ENCODE measurements at places on chromosomes 1 and 21.

DNA sequence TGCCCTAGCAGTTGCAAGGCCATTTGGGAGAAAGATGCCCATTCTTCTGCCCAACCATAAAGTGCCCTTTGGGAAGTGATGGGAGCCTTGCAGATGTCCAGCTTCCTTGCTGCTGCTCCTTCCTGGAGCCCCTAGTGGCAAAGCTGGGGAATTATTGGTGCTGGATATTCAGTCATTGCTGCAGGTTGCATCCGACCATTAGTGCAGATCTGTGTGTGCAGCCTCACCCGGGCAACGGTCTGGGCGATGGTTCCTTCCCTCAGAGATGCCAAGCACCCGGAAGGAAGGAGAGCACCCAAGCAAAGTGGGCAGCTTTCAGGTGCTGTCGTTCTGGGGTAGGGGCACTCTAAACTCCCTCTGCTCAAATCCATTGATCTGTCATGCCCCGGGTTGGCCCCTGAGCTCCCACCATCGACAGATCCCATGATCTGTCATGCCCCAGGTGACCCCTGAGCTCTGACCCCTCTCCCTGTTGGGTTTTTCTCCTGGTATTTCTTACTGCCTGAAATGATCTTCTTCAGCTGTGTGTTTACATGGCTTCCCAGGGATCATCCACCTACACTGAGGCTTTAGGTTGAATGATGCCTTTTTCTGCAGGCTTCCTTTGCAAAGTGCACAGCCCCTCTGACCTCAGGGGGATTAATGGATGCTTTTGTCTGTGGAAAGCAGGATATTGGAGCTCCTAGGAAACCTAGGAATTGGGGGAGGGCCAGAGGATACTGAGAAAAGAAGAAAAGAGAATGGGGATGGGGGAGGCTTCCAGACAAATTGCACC lies 467.5 kb downstream of the PTPRU start:
- DNase-seq, result no peak

DNA sequence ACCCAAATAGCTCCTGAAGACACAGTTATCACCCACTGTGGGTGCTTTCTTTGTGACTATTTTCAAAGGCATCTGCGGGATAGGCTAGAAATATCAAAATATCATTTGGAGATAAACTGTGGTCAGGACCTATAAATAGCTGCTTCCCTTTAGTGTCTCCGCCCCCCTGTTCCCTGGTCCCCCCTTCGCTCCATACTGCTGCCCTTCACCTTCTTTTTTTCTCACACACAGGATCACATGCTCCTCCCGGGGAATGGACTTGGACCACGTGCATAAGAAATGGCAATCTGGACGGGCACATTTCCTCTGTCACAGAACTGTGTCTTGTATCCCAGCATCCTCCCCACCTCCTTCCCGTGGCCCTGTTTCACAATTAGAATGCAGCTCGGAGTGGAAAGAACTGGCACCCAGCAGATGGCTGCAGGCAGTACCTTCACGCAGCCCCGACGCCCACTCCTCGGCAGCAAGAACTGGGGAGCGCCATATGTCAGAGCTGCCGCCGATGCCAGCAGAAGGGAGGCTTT lies 68.8 kb upstream of the SSX2IP start:
- peak; percentile 7 for DNase-seq

DNA sequence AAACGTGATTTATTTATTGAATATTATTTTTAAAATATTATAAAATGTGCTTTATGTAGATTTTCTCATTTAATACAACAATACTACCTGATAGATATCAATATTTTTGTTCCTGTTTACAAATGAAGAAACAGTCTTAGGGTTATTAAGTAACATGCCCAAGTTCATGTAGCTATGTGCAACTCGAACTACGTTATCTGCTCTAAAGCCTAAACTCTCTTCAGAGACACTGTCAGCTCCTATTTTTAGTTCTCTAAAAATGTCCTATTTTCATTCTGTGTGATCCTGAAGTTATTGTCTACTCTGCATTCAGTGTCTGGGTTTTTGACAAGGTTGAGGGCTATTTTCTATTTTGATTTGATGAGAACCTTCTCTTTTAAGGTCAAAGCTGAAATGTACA lies 550.1 kb upstream of the B3GALT2 start:
- DNase-seq, result no peak

DNA sequence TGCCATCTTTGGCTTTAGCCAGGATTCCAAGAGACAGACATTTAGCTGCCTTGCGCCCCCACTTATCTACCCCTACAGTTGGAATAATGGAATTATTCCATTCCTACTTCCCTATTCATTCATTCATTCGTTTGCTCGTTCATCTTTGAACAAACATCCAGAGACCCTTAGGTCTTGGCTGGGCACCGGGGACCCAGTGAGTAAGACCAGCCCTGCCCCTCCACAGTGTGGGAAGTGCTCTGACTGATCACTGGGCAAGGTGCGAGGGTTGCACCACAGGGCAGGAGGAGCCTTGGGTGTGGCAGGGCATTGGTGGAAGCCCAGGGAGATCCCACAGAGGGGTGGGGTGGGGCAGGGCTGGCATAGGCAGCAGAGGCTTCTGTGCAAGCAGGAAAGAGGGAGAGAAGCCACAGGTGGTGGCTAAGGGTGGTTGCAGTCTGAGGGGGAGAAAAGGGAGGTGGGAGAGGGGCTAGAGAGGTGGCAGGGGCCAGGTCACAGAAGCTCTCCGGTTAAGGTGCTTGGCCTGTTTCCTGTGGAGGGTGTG lies 35.0 kb upstream of the TMEM61 start:
- no peak for DNase-seq

DNA sequence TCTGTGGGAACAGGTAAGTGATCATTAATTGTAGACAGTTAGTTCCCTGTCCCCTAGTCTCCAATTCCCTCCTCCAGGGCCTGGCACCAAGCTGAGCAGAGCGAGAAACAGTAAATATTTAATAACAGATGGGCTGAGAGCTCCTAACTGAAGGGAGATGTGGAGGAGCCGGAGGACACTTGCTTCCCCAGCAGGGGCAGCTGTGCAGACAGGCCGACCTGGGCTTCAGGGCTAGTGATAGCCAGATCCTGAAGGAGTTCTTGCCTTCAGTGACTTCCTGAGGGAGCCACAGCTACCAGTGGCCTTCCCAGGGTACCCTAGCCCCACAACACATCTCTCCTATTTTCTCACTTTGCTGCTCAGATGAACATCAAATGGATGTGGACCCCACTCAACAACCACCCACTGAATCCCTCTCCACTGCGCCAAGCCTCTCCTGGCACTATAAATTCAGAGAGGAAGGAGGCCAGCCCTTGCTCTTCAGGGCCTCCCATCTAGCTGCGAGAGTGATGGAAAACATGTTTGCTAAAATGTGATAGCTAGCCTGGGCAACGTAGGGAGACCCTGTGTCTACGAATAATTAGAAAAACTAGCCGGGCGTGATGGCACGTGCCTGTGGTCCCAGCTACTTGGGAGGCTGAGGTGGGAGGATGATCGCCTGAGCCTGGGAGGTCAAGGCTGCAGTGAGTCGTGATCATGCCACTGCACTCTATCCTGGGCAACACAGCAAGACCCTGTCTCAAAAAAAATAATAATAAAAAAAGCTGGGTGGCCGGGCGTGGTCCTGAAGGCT lies 26.9 kb upstream of the SYNC start:
- DNase-seq, result no peak

GRCh38 chr1:192561301-192561700 lies 14.3 kb upstream of the RGS1 start:
- DNase-seq, result no peak

DNA sequence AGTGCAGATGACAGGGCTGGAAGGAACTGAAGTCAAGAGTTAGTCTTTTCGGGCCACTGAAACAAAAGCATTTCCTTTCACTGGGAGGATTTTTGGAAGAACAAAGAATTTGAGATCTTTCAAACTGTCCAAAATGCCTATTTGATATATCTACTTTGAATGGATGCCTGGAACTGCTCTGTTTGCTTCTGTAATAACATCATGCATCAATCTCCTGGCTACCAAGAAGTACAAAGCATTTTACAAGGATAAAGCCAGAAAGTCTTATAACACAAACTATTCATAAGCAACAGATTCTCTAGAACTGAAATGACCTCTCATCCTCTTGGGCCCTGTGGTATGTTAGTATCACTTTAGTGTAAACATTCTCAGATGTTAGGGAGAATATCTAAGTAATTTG lies 18.2 kb upstream of the RHOU start:
- no peak for DNase-seq

DNA sequence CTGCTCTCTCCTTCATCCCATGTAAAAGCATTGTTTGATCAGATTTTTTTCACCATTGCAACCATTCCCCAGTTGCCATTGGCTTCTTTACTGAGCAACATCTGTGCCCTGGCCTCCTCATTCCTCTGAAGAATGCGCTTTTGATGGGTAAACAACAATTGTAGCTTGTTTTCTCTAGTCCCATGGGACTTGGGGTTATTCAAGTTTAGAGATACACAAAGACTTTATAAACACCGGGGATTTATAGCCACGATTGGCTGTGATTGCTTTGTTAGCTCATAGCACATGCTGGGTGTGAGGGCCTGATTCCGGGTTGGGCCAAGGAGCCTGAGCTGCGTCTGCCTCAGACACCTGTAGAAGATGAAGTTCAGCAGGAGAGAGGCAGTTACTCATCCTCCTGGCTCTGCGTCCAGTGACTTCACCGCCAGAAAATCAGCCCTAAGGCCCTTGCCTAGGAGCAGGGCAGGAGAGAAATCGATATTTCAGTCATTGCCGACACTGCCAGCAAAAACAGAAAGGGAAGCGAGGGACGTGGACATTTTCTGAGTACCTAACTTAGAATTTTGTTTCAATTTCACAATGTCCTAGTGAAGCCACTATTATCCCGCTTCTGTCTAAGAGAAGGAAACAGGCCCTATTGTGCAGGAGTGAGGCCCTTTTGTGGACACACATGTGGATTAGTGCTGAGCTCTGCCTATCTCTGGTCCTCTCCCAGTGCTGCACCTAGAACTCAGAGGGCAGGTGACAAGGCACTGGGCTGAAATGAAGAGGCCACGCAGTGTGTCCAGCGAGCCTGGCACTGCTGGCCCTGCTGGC lies 159.8 kb upstream of the USP24 start:
- peak; percentile 33 for DNase-seq

- no peak for DNase-seq
Measured at GRCh38 chr1:177185209-177185608, 14.5 kb downstream of the BRINP2 start.

DNA sequence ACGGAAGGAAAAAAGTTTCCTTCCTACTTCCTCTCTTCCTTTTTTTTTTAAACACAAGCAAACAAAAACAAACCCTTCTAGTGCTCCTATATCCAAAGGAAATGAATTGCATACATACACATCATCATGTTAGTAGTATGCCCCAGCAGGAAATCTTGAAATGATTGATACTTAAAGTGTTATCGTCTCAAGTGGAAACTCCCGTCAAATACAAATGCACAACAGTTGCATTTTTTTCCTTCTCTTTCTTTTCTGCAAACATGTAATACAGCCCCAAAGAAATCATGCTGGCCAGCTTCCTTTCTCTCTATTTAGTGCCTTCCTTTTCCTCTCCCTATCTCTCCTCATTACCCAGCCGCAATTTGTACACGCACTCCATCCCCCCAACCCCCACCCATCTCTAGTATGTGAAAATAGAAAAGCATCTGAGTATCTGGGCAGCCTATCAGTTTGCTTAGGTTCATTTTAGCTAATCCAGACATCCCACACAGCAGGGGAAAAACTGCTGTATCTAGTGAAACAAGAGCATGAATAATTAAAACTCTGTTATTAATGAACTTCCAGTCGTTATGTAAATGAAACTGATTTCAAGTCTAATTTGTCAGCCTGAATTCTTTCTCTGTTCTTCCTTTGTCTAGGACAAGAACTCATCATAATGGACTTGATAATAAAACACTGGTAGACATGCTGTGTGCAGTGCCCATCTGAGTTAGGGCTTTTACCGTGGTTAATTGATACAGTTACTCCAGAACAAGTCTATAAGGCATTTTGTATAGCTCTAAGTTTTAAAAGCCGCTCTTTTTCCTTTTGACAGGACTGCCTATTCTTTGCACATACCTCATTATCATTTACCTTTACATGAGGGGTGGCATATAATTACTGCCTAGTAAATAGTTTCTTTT lies 336.5 kb upstream of the ADGRL2 start:
- no peak for DNase-seq

DNA sequence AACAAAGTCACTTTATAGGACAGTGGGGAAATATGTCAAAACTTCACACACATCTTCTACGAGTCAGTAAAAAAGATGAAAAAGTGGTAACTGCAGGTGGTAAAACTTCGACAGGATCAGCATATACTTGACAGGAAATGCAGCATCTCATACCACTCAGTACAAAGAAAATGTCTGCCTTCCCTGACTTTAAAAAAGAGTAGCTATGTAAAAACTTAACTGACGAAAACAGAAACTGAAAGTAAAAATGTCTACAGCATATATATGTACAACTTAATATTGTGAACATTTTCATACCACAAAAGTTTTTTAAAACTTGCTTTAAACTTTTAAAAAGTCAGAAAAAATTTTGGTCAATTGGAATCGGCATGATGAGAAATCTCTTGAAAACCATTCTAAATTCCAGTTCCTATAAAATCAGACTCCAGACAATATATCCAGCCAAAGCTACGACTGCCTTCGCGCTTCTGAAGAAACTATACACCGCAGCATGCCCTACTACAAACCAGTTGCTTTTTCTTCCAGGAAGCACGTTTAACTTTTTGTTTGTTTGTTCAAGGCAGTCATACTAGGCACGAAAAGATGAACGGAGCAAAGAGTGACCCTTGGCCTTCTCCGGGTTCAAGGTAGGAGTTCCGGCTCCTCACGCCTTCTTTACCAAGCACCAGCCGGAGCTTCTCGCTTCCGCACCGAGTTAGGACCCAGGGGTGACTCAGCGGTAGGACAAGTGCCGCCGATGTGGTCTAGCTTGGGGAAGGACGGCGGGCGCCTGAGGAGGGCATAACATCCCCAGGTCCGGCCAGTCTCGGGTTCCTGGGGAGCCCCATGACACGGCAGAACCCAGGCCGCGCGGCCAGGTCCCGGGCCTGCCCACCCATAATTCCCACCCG lies 612 bp downstream of the PSMA5 start:
- DNase-seq, result no peak

DNA sequence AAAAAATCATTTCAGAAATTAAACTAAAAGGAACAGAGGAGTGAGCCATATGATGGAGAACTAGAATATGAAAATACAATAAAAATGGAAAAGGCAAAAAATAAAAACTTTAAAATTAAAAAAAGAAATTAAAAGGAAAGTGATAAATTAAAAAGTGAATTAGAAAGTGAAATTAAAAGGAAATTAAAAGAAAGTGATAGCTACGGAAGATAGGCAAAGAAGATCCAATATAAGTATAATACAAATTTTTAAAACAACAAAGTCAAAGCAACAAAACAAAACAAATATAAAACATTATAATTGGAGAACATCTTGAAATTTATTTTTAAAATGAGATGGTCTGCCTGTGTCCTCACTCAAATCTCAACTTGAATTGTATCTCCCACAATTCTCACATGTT lies 165.8 kb downstream of the GPATCH2 start:
- no peak for DNase-seq

GRCh38 chr1:243926803-243927245 lies 76.8 kb upstream of the AKT3 start:
- no peak for DNase-seq
